ENCODE measurements at places on chromosomes 2 and 18.

GRCh38 chr2:118834901-118835745 is 12.3 kb downstream of the EN1 start:
- no peak for DNase-seq

DNA sequence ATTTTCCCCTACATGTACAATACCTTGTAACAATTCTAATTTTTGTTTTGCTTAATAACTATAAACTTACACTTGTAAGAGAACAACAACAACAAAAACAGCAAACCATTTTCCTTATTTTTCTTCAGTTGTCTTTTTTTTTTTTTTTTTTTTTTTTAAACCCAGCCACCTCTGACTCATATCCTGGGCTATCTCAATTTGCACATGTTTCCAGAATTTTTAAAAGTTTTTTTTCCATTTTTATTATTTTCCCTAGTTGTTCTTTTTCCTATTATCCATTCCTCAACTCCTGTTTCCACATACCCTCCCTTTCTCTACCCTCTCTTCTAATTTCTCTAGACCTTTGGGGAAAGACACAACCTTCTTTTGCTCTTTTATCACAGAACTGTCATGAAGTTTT is 112.5 kb downstream of the EFEMP1 start:
- DNase-seq, result no peak

GRCh38 chr2:230981704-230982103 is 14.2 kb upstream of the SPATA3 start:
- DNase-seq, result no peak

GRCh38 chr2:119013671-119014070 is 71.7 kb downstream of the MARCO start:
- DNase-seq, result no peak

- no peak for DNase-seq
Measured at GRCh38 chr2:238528953-238529781, 102.4 kb downstream of the ASB1 start.

- no peak for DNase-seq
Measured at GRCh38 chr2:199433204-199433832, 24.4 kb downstream of the SATB2 start.

GRCh38 chr2:214550786-214551185 is 139.9 kb downstream of the VWC2L start:
- DNase-seq, result no peak

DNA sequence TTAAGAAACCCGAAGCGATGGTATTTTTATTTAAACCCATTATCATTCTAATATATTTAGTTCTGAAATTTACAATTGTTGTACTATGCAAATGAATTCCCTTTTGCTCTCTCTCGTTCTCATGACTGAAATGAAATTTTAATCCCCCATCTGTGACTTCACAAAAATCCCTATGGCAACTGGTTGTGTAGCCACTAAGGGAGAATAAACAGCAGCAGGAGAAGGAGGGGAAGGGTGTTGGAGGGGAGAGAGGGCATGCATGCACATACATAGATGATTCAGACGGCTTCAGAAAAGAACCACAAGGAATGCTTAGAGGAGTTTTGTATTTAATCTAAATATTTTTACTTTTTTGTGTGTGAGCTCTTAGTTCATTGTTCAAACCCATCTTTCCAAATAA is 36.8 kb downstream of the CPS1 start:
- no peak for DNase-seq

GRCh38 chr18:26711756-26712155 is 153.8 kb downstream of the AQP4 start:
- no peak for DNase-seq

GRCh38 chr2:135798762-135799161 is 38.2 kb downstream of the LCT start:
- DNase-seq, result no peak

DNA sequence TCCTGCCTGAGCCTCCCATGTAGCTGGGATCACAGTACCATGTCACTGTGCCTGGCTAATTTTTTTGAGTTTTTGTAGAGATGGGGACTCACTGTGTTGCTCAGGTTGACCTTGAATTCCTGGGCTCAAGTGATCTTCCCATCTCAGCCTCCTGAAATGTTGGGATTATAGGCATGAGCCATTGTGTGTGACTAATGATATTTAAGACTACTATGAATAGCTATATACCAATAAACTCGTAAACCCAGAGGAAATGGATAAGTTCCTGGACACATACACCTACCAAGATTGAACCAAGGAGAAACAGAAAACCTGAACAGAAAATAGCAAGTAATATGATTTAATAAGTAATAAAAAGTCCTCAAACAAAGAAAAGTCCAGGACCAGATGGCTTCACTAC is 68.0 kb downstream of the TBR1 start:
- DNase-seq, result no peak

DNA sequence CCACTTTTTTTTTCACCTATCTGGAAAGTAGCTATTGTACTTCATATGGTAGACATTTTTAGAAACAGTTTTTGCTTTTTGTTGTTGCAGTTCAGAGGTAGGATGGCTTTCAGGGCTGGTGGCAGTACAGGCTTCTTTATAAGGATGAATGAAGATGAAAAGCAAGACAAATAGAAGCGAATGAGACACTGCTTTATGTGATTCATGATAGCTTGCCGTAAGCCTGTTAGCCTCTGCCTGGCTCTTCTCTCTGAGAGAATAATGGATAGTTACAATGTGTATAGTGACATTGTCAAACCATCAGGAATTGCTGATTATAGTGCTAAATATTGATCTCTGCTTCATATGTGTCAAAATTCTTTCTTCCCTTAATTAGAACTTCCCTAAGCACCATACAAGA is 173.7 kb downstream of the NR4A2 start:
- DNase-seq, result no peak

DNA sequence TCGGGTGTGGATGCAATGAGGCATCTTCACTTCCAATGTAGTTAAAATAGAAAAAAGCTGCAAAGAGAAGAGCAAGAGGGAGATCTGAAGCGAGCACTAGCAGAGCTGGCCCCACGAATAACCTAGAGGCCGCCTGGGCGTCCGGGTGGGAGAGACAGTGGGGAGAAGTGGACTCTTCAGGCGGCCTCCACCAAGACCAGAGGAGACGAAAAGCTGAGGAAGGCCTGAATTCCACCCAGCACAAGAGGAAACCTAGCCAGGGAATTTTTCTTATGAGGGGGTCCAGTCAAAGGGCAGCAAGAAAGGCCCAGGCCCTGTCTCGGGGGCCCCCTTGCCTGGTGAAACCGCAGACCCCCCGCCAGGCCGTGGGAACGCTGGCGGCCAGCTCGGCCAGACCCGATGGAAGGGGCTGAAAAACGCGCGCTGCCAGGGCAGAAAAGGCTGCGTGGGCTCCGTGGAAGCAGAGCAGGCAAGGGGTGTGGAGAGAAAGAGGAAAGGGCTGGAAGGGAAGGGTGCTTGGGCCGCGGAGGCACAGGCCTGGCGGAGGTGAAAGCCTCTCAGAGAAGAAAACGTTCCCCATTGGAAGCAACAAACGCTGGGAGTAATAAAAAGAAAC is 69.2 kb downstream of the KCTD1 start:
- no peak for DNase-seq

GRCh38 chr18:55592106-55592505 is 4.1 kb upstream of the TCF4 start:
- DNase-seq, result no peak

DNA sequence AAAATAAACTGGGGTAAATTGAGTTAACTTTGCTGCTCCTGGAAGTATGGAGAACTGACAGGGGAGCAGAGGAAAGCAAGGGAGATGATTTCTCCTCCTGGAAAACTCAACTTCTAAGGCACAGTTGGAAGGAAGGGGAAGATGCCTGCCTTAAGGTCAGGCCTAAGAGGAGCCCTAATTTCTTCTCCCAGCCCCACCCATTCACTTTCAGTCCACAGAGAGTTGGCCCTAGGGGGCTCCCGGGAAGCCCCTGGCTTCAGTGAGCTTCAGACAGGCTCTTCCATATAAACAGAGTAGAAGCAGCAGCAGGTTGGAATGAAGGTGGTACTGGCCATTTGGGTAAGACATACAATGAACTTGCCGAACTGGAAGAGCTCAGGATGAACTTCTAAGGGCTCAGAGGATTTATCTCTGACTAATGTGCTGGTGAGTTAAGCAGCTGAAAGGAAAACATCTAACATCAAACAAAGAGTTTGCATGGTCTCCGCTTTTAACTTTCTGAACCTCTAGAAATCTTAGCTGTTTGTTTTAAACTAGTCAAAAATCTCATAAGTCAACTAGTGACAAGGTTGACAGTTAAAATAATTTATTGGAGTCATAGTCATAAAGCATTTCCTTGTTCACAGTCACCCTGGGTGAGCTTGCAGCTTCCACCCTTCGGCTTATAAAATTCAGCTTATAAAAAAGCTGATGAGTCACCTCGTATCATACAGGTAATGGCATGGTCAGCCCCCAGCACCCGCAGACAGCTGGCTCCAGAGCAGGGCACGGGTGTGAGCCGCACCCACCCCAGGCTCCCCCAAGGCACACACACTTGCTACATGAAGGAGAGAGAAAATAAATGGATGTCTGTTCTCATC is 9.8 kb downstream of the MALL start:
- no peak for DNase-seq

- DNase-seq, result no peak
Measured at GRCh38 chr2:61620244-61621159, 82.3 kb upstream of the XPO1 start.

DNA sequence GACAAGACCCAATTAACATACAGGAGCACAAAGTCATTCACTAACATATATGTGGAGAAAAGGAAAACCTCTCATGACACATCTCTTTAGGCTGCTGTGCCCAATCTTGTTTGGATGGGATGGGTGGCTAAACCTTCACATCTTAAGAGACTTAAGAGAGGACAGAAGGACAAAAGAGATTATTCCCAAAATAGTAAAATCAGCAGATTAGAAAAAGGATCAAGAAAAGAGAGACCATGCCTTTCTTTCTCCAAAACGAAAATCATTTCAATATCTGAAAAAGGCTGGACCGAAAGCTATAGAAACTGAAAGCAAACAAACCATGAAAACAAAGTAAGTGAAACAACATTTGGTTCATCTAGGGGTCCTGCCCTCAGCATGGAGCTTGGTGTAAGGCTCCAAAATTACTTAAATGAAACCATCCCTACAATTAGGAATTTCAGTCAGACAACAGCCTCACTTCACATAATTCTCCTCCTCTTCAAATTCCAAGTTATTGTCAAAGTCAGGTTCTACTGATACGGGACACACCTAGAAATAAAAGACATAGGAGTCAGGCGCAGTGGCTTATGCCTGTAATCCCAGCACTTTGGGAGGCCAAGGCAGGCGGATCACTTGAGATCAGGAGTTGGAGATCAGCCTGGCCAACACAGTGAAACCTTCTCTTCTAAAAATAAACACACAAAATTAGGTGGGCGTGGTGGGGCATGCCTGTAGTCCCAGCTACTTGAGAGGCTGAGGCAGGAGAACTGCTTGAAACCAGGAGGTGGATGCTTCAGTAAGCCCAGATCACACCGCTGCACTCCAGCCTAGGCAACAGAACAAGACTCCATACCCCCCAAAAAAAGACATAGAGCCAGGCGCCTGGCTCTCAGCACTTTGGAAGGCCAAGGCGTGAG is 5.2 kb downstream of the STARD7 start:
- no peak for DNase-seq

DNA sequence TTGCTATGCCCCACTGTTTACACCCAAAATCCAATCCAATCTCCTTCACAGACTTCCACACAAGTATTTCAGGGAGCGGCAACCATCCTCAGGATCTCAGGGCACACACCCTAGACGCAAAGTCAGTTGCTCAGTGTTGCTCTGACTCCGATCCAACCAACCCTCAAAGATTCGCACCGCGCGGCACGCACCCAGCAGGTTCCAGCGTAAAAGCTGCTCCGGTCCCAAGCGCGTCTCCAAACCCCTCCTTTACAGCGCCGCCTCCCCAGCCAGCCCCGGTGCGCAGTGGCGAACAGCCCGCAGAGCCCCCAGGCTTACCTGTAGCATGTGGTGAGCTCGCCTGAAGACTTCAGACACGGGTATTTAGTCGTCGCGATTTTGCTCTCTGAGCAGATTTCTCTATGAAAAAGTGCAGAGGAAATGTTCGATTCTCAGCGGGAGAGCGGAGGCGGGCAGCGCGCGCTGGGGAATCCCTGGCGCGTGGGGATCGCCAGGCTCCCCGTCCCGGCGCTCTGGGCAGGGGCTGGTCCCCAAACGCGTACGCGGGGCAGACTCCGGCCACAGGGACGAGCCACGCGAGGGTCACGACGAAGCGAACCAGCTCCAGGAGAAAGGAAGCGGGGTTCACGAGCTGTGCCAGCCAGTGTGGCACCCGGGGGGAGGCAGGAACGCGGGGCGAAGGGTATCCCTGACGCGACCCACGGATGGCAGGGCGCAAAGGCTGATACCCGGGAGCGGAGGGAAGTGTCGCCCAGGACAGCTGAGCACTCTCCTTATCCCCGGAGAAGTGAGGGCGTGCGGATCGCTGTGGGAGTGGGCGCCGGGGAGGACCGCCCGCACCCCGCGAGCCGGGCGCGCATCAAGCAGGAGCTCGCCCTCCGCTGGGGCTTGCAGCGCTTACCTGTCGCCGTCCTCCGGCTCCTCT is 650 bp downstream of the CCBE1 start:
- DNase-seq, result no peak

GRCh38 chr18:44771956-44772917 is 91.5 kb downstream of the SETBP1 start:
- no peak for DNase-seq

DNA sequence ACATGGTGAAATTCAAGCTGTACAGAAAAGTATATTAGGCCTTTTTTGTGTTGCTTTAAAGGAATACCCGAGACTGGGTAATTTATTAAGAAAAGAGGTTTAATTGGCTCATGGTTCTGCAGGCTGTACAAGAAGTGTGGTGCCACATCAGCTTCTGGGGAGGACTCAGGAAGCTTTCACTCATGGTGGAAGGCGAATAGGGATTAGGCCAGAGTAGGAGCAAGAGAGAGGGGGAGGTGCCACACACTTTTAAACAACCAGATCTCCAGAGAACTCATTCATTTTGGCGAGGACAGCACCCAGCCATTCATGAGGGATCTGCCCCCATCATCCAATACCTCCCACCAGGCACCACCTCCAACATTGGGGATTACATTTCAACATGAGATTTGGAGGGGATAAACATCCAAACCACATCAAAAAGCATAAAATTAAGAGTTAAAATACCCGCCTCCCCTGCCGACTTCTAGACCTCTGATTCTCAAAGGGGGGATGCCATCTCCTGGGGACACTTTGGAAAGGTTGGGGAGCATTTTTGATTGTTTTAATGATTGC is 15.1 kb upstream of the LIPG start:
- no peak for DNase-seq

GRCh38 chr18:13438507-13439056 is 220.0 kb downstream of the LDLRAD4 start:
- DNase-seq, result no peak

GRCh38 chr2:226048611-226049010 is 649.1 kb downstream of the NYAP2 start:
- no peak for DNase-seq

DNA sequence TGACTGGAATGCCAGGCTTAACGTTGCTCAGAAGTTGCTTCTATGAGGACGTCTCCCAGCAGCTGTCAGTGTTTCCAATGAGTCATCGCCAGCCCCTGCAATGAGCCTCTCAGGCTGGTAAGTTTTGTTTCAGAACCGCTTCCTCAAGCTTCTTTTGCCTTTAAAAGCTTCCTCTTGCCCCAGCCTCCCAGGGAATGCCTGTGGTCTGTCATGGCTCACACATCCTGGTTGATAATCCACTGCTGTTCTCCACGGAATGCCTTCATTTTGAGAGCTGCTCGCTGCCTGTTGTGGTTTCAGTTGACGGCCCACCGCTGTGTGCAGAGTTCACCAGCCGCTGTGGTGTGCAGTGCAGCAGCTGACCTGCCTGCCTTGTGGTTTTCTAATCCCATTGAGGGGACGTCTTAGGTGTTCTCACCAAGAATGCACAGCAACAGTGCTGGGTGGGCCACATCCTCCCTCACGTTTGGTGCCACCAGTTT is 96.4 kb downstream of the RTP5 start:
- peak; percentile 46 for DNase-seq

GRCh38 chr2:167653131-167653530 is 594.3 kb downstream of the STK39 start:
- no peak for DNase-seq
